ENCODE measurements at places on chromosomes 1 and 21.

DNA sequence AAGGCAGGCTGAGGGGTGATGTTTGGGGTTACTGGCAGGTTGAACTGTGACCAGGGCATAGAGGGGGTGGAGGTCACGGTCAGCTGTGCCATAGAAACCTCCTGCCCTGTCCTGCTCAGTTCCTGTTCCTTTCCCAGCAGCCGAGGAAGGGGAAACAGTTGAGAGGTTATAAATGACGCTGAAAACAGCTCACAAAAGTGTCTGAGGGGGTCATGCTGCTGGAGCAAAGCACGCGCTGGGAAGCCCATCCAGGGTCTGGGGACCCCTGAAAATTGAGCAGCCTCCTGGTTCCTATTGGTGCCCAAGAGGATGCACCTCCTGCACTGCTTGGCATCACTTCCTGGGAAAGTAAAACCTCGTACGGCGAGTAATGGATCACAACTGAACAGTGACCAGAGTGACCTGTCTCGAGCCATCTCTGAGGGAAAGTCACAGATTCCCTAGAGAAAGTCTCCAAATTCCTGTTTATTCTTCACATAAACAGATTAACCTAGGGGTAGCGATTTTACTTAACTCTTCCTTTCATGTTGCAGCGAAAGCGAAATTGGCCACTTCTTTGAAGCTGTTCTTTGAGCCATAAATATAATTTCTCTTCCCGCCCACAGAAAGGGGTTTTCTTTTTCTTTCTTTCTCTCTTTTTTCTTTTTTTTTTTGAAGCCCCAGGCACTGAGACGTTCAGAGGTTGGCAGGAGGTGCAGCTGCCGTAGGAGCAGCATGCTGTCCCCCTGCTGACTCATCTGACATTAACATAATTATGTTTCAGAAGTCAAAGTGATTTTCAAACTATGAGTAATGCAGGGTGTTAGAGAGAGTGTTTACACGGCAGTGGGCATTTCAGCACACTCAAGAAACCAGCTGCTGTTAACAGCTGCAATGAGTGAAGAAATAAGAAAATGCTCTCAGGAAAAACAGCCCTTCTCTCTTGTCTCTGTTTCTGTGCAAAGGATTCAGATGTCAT, 41.8 kb upstream of the ATF3 start:
- DNase-seq = peak; percentile 61

- no peak for DNase-seq
Observed at GRCh38 chr1:182301467-182302198, 90.0 kb downstream of the GLUL start.

- DNase-seq = no peak
Observed at GRCh38 chr21:26597031-26597430, 23.9 kb upstream of the CYYR1 start.

GRCh38 chr1:23422941-23423340, 1.6 kb downstream of the TCEA3 start:
- no peak for DNase-seq

DNA sequence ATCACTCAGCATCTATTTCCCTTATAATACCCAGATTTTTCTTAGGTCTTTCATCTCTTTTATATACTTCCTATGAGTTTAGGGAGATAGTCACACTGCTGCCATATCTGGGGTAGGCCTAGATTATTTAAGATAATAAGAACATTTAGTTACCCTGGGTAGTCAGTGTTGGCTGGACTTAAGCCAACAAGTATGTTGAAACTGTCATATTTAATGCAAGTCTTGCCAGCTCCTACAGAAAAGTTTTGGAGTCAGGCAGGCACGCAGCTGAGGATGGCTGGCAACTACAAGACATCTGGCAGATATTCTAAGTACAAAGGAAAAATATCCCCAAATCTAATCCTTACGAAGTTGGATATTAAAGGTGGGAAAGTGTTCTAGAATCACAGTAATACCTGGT, 19.2 kb upstream of the DEPDC1 start:
- no peak for DNase-seq

- DNase-seq = no peak
Observed at GRCh38 chr21:42563686-42564085, 50.0 kb downstream of the SLC37A1 start.

- DNase-seq = no peak
Observed at GRCh38 chr21:38809198-38809878, 3.6 kb downstream of the ETS2 start.

DNA sequence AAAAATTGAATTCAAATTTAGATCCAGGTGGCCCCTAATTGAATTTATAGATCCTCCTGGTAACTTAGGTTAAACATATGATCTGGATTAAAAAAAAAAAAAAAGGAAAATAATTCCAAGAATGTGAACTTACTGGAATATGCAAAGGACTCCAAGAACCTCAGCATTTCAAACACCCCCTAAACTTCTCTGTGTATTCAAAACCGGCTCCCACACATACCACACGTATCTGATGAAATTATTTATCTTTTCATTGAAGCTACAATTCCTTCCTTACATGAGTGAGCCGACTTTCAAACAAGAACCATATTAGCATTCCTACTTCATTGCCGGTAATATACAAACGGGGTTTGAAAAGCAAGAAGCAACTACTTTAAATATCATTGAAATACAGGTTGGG, 61.4 kb upstream of the FMN2 start:
- DNase-seq = no peak

DNA sequence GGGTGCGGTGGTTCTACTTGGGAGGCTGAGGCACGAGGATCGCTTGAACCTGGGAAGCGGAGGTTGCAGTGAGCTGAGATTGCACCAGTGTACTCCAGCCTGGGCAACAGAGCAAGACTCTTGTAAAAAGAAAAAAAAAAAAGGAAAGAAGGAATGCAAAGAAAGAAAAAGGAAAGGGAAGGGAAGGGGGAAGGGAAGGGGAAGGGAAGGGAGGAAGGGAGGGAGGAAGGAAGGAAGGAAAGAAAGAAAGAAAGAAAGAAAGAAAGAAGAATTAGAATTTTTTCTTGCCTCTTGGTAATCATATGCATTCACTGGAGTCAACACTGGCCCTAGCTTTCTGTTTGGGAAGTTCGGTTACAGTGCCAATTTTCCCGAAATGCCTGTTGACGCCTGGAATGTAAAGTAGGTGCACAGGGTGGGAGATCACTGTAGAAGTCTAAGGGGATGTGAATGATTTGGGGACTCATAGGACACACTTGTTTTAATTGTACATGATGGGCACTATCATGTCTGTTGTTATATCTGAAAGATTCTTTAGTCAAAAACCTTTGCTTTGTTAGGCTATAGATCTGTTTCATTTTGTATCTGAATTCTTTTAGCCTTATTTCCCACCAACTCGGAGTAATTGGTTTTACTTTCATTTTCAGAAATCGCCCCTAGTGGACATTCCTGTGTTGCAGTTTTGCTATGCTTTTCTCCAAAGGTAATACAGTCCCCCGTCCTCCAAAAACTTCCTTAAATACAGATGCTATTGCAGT, 59.8 kb upstream of the MORC3 start:
- DNase-seq = peak; percentile 65

DNA sequence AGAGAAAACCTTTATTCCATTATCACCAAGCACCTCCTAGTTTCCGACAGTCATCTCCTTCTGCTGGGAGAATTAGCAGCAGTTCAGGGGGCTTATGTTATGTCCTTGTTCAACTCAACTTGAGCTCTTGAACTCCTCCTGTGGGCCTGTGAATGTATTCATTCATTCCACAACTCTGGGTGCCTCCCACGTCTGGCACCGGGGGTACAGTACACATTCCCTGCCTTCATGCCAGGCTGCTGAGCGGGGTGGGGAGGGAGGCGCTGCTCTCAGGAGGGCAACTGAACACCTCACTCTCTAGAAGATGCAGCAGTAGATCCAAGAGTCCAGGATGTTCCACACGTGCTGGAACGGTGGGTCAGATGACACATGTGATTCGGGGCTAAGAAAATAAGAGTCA, 4.3 kb upstream of the MX2 start:
- DNase-seq = no peak

- DNase-seq = no peak
Observed at GRCh38 chr1:119026956-119027355, 38.8 kb upstream of the TBX15 start.

GRCh38 chr1:112826217-112826944, 111.2 kb upstream of the PPM1J start:
- DNase-seq = no peak

- DNase-seq = no peak
Observed at GRCh38 chr1:37009521-37009920, 24.8 kb downstream of the GRIK3 start.

DNA sequence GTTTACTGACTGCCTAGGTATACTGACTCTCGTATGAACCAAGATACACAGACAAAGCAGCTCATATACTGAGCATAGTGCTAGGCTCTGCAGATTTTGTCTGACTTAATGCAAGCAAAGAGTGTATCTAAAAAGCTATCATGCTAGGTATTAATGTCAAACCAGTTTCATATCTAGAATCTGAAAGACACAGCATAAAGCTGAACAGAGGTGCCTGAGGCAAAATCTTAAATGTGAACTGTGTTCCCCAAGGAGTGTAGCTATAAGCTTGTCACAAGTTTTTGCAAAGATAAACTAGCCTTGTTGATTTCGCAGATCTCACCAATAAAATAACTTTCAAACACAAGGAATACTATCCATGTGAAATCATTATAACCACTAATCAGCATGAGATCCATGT, 18.1 kb downstream of the JAK1 start:
- no peak for DNase-seq

- no peak for DNase-seq
Observed at GRCh38 chr1:232378266-232379062, 251.5 kb downstream of the SIPA1L2 start.

All from CD4-positive, alpha-beta T cell treated with Interleukin-6 at 100 ng/mL for 8 hours (primary cell).